Neuronal stem cell (in vitro differentiated cells): ENCODE measurements at places on chromosomes 3 and 15.

GRCh38 chr3:184590795-184591194, 29.2 kb downstream of the EPHB3 start:
- H3K36me3 ChIP-seq = no peaks in the 10 kb centered on the region
- no peak for DNase-seq
- peaks cover 28% of the 10 kb centered on the region for H3K4me1 ChIP-seq
- H3K27ac ChIP-seq = no peak overlapping the region
- no peaks in the 10 kb centered on the region for H3K27me3 ChIP-seq
- H3K4me3 ChIP-seq = no peak overlapping the region

GRCh38 chr15:46636206-46636605, 1001.4 kb downstream of the SQOR start:
- H3K4me3 ChIP-seq = no peak overlapping the region
- no peaks in the 10 kb centered on the region for H3K36me3 ChIP-seq
- DNase-seq = no peak
- peaks cover 4% of the 10 kb centered on the region for H3K4me1 ChIP-seq
- H3K27me3 ChIP-seq = no peaks in the 10 kb centered on the region

GRCh38 chr3:43154980-43155379, 49.1 kb upstream of the POMGNT2 start:
- no peaks in the 10 kb centered on the region for H3K36me3 ChIP-seq
- no peak overlapping the region for H3K27ac ChIP-seq
- peaks cover 3% of the 10 kb centered on the region for H3K4me1 ChIP-seq
- H3K4me3 ChIP-seq = no peak overlapping the region
- H3K27me3 ChIP-seq = no peaks in the 10 kb centered on the region

DNA sequence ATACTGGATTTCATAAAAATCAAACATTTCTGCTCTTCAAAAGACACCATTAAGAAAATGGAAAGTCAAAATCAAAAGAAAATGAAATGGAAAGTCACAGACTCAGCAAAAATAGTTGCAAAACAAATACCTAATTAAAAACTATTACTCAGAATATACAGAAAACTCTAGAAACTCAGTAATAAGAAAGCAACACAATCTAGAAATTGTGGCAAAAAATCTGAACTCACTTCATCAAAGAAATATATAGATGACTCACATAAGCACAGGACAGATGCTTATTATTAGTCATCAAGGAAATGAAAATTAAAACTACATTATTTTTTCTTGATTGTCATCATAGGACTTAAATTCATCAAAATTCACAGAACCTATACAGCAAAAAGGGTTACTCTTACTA, 430.0 kb downstream of the SHQ1 start:
- DNase-seq = no peak
- H3K4me3 ChIP-seq = no peak overlapping the region
- no peaks in the 10 kb centered on the region for H3K4me1 ChIP-seq

DNA sequence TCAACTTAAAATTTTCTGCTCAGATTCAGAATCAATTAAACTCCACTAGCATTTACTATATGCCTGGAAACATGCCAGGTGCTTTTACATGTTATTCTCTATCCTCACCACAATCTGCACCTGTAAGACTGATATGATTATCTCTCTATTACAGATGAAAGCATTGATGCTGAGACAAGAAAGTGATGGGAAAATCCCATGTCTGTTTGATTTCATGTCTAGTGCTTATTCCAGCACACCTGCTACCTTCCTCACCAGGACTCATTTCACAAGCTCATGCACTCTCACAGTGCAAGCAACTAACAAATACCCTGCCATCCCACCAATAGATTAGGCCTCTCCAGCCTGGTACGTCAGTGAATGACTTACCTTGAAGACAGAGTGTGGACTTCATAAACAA, 25.0 kb upstream of the BCL6 start:
- no peaks in the 10 kb centered on the region for H3K36me3 ChIP-seq
- no peak for DNase-seq
- H3K4me3 ChIP-seq = no peak overlapping the region
- H3K4me1 ChIP-seq = no peaks in the 10 kb centered on the region
- no peaks in the 10 kb centered on the region for H3K27me3 ChIP-seq

DNA sequence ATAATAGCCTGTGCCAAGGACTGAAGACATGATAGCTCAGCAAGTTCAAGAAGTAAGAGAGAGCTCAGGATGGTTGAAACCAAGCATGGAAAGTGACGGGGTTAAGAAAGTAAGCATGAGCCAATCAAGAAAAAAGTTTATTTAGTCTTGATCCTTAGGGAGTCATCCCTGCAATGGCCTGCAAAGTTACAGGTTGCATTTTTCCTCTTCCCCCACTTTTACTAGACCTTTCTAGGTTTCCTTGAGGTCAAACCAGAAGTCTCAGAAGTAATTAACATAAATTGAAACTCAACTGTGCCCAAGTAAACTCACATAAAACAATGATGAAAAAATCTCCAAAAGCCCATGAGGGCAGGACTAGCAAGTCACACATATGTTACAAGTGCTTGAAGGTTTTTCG, 250.9 kb downstream of the MAGI1 start:
- no peak overlapping the region for H3K27ac ChIP-seq
- no peak for DNase-seq
- no peaks in the 10 kb centered on the region for H3K27me3 ChIP-seq
- H3K36me3 ChIP-seq = no peaks in the 10 kb centered on the region
- no peak overlapping the region for H3K4me3 ChIP-seq
- H3K4me1 ChIP-seq = no peaks in the 10 kb centered on the region

DNA sequence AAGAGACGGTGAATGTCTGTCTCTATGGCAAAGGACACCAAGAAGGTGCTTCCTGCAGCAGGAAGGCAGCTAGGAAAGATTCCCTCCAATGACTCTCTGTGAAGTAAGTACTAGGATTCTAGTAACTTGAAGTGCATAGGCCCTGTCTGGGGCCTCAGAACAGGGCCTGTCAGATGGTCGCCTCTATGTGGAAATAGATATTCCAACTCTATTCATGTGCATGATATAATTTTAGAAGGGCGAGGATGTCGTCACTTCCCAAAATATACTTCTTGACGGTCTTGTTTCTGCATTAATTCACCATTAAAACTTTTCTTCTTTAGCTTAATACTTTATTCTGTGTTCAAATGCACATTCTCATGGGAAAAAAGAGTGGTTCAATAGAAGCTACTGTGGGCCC, 167.0 kb downstream of the TLE3 start:
- no peak overlapping the region for H3K4me3 ChIP-seq
- no peaks in the 10 kb centered on the region for H3K4me1 ChIP-seq
- H3K27ac ChIP-seq = no peak overlapping the region
- no peaks in the 10 kb centered on the region for H3K36me3 ChIP-seq
- H3K27me3 ChIP-seq = no peaks in the 10 kb centered on the region

DNA sequence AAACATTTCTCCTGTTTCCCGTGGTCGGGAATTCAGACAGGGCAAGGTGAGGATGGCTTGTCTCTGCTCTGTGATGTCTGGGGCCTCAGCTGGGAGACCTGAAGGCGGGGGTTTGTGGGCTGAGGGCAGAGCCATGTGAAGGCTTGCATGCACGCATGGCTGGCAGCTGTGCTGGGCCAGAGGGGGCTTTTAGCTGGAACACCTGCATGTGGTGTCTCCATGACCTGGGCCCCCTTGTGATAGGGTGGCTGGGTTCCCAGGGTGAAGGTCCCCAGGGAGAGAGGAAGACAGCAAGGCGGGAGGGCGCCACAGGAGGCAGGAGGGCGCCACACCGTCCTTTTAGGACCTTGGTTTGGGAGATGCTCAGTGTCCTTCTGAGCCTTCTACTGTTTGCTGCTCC, 101.6 kb upstream of the PRR23E start:
- peaks cover 7% of the 10 kb centered on the region for H3K4me1 ChIP-seq
- no peak overlapping the region for H3K4me3 ChIP-seq
- peaks cover 7% of the 10 kb centered on the region for H3K27me3 ChIP-seq
- H3K36me3 ChIP-seq = no peaks in the 10 kb centered on the region
- H3K27ac ChIP-seq = no peak overlapping the region

DNA sequence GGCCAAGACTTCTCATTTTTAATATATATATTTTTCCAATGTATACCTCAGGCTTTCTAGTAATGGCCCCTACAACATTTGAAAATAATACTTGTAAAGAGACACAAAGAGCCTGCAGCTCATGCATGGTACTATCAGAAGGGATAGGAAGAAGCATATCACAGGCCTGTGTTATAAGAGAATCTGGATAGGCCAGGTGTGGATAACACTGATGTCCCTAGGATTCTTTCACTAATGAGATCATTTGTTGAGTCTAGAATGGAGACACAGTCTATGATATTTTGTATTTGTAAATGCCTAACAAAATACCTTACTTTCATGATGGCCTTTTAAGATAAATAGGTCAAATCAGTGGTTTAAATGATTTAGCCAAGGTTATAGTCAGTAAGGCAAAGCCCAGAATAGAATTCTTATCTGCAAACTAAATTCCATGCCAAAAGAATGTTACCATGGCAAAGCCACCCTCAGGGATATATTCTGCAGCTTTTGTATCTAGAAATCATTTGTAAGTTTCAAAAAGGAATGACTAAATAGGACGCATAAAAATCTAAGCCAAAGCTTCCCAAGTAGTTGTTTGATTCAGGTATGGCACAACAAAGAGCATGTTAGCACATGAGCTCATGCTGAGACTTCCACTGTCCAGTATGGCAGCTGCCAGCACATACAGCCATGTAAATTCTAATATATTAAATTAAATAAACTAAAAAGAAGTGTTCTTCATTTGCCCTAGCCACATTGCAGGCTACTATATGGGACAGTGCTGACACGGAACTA, 10.0 kb downstream of the DCP1A start:
- no peak overlapping the region for H3K4me3 ChIP-seq
- no peaks in the 10 kb centered on the region for H3K4me1 ChIP-seq
- H3K36me3 ChIP-seq = peaks cover 87% of the 10 kb centered on the region
- no peak overlapping the region for H3K27ac ChIP-seq

DNA sequence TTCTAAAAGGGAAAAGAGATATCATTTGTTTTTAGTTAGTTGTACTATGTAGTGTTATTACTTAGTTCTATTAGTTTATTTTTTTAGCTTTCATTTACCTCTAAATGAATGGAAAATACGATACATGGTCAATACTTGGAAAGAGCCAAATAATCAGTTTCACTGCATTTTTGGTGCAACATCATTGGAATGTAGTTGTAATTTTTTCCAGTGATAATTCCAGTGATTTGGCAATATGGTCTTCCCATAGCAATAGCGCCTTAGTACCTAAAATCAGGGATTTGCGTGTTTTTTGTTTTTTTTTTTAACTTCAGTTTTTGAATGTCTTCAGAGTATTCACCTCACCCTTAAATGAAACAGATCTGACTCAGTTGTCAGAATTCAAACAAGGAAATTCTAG, 41.8 kb downstream of the RAB8B start:
- peaks cover 9% of the 10 kb centered on the region for H3K4me1 ChIP-seq
- no peak overlapping the region for H3K27ac ChIP-seq
- no peak for DNase-seq
- no peak overlapping the region for H3K4me3 ChIP-seq

- no peak for DNase-seq
- no peaks in the 10 kb centered on the region for H3K36me3 ChIP-seq
- no peaks in the 10 kb centered on the region for H3K4me1 ChIP-seq
- H3K27me3 ChIP-seq = no peaks in the 10 kb centered on the region
- H3K27ac ChIP-seq = no peak overlapping the region
Measured at GRCh38 chr15:81783586-81783985, 262.2 kb downstream of the MEX3B start.
